ENCODE measurements at places on chromosomes 7 and 10. TPM values are rescaled to one million over a fixed set of nuclear protein-coding genes. Genes with fewer than 3 reads are reported as not detected.

GRCh38 chr7:99498546-99498944, 1.5 kb downstream of the ZNF394 start:
- peaks cover 28% of the 10 kb centered on the region for H3K4me1 ChIP-seq
- H3K4me3 ChIP-seq: peak overlapping the region; percentile 94
- H3K36me3 ChIP-seq: peaks cover 19% of the 10 kb centered on the region

DNA sequence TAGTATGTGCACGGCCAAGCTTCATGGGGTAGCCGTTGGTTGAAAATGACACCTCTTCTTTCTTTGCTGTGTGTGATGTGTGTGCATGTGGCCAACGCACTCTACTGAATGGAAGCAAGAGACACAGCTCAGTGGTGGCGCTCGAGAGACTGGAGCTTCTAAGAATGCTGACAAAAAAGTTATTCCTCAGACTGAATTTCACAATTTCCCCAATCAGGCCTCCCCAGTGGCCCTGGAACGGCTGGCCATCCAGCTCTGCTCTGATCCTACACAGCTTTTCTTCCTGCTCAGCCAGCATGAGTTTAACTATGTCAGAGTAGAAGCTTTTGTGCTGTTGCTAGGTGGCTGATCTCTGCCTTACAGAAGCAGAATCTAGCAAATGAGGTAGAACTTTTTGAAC, 186.7 kb upstream of the PLXDC2 start:
- H3K4me1 ChIP-seq: peaks cover 35% of the 10 kb centered on the region
- no peak overlapping the region for H3K4me3 ChIP-seq
- no peaks in the 10 kb centered on the region for H3K36me3 ChIP-seq
- peak overlapping the region; percentile 57 for H3K27ac ChIP-seq
- H3K27me3 ChIP-seq: no peaks in the 10 kb centered on the region

DNA sequence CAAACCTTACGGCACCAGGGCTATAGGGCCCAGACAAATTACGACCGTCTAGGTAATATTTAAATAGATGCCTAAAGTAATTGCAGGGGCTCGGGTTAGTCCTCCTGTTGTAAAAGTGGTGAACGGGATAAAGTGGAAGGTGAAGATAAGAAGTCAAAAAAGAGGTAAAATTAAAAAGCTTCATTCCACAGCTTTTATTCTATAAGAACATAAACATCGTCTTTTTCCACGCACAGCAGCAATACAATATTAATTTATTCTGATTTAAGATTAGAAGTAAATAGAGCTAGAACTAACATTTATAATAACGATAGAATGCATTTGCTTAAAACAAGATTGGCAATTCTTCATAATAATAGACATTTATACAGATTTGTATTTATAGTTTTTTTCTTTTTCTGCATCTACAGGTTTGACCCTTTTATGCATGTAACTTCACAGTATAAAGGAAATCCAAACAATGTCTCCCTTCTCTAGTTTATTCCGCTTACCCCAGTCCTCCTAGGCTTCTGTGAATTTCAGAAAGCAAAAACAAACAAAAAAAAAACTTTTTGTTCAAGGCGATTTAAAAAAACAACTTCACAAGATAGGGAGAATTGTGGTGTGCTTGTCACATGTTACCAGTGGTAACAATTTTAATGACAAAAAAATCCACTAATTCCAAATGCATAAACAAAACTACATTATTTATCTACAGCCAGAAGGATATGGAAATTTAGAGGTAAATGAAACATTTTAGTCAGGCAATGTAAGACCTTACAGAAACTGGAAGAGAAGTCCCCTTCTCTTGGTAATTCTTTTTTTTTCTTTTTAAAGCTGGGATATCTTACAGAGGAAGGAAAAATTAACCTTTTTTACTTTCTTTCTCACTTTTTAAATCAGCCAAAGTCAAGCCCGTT, 3.4 kb downstream of the HOXA10 start:
- DNase-seq: no peak
- peaks cover 12% of the 10 kb centered on the region for H3K4me1 ChIP-seq

GRCh38 chr7:25669961-25670841, 441.9 kb upstream of the NPVF start:
- H3K27me3 ChIP-seq: no peaks in the 10 kb centered on the region
- H3K27ac ChIP-seq: peak overlapping the region; percentile 93
- DNase-seq: no peak
- peaks cover 80% of the 10 kb centered on the region for H3K4me1 ChIP-seq

Gene RAMP3
- not detected for total RNA-seq

- no peak for DNase-seq
- H3K27me3 ChIP-seq: peaks cover 2% of the 10 kb centered on the region
- H3K4me3 ChIP-seq: no peak overlapping the region
- no peaks in the 10 kb centered on the region for H3K36me3 ChIP-seq
- no peak overlapping the region for H3K27ac ChIP-seq
Measured at GRCh38 chr7:133233142-133233541, 19.7 kb upstream of the EXOC4 start.

DNA sequence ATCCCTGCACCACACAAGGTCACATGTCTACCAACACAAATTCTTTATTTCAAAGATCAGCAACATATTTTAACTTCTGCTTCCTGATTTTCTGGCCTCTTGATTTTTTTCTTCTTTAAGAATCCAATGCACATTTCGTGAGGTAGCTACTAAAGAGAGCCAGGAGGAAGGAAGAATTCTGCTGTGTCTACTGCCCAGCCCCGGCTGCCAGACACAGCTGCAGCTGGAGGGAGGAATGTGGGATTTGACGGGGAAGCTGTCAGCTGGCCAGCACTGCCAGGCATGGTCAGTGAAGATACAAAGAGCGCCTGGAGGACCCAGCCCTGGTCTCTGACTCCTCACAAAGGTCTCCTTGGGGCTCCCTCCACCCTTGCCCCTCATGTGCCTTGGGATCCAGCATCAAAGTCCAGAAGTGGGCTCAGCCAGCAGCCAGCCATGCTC, 6.9 kb upstream of the AOC1 start:
- H3K27me3 ChIP-seq: peaks cover 14% of the 10 kb centered on the region
- H3K4me3 ChIP-seq: no peak overlapping the region
- H3K27ac ChIP-seq: peak overlapping the region; percentile 10
- no peak for DNase-seq
- no peaks in the 10 kb centered on the region for H3K36me3 ChIP-seq
- H3K4me1 ChIP-seq: no peaks in the 10 kb centered on the region

- peak overlapping the region; percentile 100 for H3K27ac ChIP-seq
- H3K4me1 ChIP-seq: peaks cover 54% of the 10 kb centered on the region
- H3K36me3 ChIP-seq: no peaks in the 10 kb centered on the region
- no peaks in the 10 kb centered on the region for H3K27me3 ChIP-seq
- H3K4me3 ChIP-seq: peak overlapping the region; percentile 69
- DNase-seq: no peak
Measured at GRCh38 chr10:78974617-78975317, 94.0 kb upstream of the ZMIZ1 start.

Gene IRF5
- total RNA-seq: 0.26 TPM

DNA sequence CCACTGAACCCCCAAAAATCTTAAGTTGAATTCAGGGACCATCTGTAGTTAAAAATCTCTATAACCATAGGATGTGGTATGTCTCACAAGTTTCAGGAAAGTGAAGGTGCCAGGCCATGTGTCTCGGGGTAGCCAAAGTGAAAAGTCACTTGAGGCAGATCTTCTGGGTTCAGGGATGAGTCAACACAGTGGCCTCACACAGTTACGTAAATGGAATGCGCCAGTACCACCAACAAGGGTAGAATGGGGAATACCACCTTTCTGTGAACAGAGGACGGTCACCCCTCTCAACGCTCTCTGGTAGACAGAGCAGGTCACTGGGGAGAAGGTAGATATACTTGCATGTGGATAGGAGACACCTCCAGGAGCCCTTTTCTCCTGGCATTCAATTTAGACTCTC, 71.4 kb downstream of the ELMO1 start:
- H3K36me3 ChIP-seq: no peaks in the 10 kb centered on the region
- no peak overlapping the region for H3K27ac ChIP-seq
- H3K4me3 ChIP-seq: no peak overlapping the region
- DNase-seq: no peak
- no peaks in the 10 kb centered on the region for H3K27me3 ChIP-seq

- H3K27me3 ChIP-seq: no peaks in the 10 kb centered on the region
- H3K4me1 ChIP-seq: peaks cover 28% of the 10 kb centered on the region
- no peak for DNase-seq
- H3K27ac ChIP-seq: peak overlapping the region; percentile 20
Measured at GRCh38 chr7:74606101-74606908, 51.2 kb upstream of the GTF2I start.

DNA sequence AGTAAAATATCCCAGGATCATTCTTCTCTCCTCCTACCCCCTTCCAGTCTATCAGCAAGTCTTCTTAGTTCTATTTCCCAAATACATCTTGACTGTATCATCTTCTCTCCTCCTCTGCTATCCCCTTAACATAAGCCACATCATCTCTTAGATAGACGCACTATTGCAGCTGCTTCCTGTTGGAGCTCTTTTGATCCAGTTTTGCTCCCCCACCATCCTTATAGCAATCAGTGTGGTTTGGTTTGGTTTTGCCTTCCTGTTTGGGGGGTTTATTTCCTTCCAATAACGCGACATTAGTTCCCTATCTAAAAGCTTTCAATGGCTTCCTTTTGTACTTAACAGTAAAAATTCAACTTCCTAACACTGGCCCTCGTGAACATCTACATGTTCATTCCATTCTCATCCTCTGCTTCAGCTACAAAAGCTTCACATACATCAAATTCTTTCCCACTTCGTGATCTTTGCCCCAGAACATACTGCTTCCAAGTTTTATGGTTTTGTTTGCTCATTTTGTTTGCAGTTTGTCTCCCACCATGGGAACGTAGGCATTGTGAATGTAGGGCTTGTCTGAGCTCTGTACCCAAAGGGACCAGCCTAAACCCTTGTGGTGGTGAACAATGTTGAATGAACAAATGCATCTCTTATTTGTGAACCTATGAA, 33.7 kb upstream of the PLXDC2 start:
- H3K4me3 ChIP-seq: no peak overlapping the region
- H3K36me3 ChIP-seq: no peaks in the 10 kb centered on the region
- H3K4me1 ChIP-seq: peaks cover 5% of the 10 kb centered on the region
- no peak for DNase-seq

- no peak for DNase-seq
- H3K36me3 ChIP-seq: peaks cover 18% of the 10 kb centered on the region
- no peak overlapping the region for H3K4me3 ChIP-seq
- no peaks in the 10 kb centered on the region for H3K27me3 ChIP-seq
Measured at GRCh38 chr7:137717811-137718271, 128.9 kb downstream of the DGKI start.

GRCh38 chr7:105189859-105190492, 176.0 kb downstream of the KMT2E start:
- no peak for DNase-seq
- H3K27me3 ChIP-seq: no peaks in the 10 kb centered on the region
- H3K36me3 ChIP-seq: no peaks in the 10 kb centered on the region
- H3K4me3 ChIP-seq: no peak overlapping the region
- H3K4me1 ChIP-seq: peaks cover 35% of the 10 kb centered on the region
- H3K27ac ChIP-seq: no peak overlapping the region

Gene TMEM229A
- total RNA-seq: not detected

GRCh38 chr10:608331-609261, 80.9 kb downstream of the DIP2C start:
- H3K4me1 ChIP-seq: peaks cover 73% of the 10 kb centered on the region
- no peaks in the 10 kb centered on the region for H3K27me3 ChIP-seq
- no peak for DNase-seq
- no peak overlapping the region for H3K4me3 ChIP-seq
- H3K36me3 ChIP-seq: no peaks in the 10 kb centered on the region

Gene NSUN6
- 6.9 TPM for total RNA-seq

- H3K27ac ChIP-seq: no peak overlapping the region
- H3K27me3 ChIP-seq: peaks cover 2% of the 10 kb centered on the region
- no peaks in the 10 kb centered on the region for H3K4me1 ChIP-seq
- DNase-seq: no peak
Measured at GRCh38 chr10:112383325-112383724, 9.4 kb downstream of the ACSL5 start.

Gene TET1
- total RNA-seq: 9.9 TPM

DNA sequence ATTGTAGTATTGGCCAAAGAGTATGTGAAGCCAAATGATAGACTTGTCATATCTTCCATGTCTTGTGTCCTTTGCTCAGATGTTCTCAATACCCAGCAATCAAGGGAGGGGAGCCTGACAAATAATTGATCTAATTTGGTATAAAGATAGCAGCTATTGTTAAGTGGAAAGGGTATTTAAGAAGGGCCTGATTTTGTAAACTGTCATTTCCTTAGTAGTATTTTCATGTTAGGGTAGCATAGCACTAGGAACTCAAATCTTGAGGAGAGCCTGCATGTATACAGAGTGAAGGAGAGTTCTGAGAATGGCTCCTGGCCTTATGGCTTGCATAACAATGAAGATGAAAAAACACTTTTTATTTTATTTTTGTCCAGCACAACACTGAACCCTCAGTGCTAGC, 53.1 kb downstream of the GNAI1 start:
- H3K4me1 ChIP-seq: peaks cover 23% of the 10 kb centered on the region
- no peak overlapping the region for H3K4me3 ChIP-seq
- no peak for DNase-seq
- no peaks in the 10 kb centered on the region for H3K27me3 ChIP-seq
- no peaks in the 10 kb centered on the region for H3K36me3 ChIP-seq

GRCh38 chr10:103932271-103932670, 14.3 kb upstream of the STN1 start:
- no peaks in the 10 kb centered on the region for H3K27me3 ChIP-seq
- no peak overlapping the region for H3K4me3 ChIP-seq
- H3K4me1 ChIP-seq: peaks cover 7% of the 10 kb centered on the region
- no peaks in the 10 kb centered on the region for H3K36me3 ChIP-seq
- H3K27ac ChIP-seq: no peak overlapping the region

GRCh38 chr7:138945821-138946220, 35.4 kb downstream of the KIAA1549 start:
- no peak for DNase-seq
- H3K4me1 ChIP-seq: peaks cover 6% of the 10 kb centered on the region
- H3K36me3 ChIP-seq: no peaks in the 10 kb centered on the region
- no peak overlapping the region for H3K27ac ChIP-seq

DNA sequence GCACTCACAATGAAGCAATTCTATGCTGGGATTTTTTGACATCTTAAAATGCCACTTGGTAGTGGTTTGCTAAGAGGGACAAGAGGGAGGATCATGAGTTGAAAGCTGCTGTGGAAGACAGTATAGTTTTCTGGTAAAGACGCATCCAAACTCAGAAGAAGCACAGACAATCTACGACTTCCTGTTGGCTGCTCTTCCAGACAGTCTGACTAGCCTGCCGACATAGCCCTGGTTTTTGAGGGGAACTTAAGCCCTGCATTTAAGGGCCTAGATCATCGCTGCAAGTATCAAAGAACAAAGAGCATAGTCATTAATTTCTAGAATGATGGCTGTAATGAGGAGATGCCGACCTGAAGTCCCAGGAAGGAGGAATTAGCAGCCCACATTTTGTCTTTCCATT, 99.9 kb upstream of the IKZF1 start:
- H3K4me1 ChIP-seq: no peaks in the 10 kb centered on the region
- H3K27me3 ChIP-seq: peaks cover 5% of the 10 kb centered on the region
- H3K4me3 ChIP-seq: no peak overlapping the region
- H3K27ac ChIP-seq: no peak overlapping the region
- no peak for DNase-seq

GRCh38 chr10:1737222-1738061, at the start of gene ADARB2:
Gene ADARB2, minus strand, starts transcription at chr10:1737525.
- H3K4me1 ChIP-seq: peaks cover 20% of the 10 kb centered on the region
- no peak for DNase-seq
- H3K27ac ChIP-seq: peak within 1 kb of the TSS; percentile 8
- peaks cover 42% of the 10 kb centered on the region for H3K27me3 ChIP-seq
- H3K36me3 ChIP-seq: no peaks in the 10 kb centered on the region
